ENCODE measurements at places on chromosomes 1 and 21.

DNA sequence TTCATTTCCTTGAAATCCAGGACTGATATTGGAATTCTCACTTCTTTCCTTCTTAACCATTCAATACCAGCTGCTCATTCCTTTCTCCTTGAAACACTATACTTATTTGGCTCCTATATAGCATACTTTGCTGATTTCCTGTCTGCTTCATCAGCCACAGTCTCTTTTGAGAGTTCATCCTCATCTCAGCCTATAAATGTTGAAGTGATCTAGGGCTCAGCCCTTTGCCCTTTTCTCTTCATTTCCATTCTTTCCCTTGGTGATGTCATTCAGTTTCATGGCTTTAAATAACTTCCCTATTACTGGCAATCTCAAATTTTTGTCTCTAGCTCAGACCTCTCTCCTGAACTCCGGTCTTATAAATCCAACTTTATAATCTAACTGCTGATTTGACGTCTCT lies 24.1 kb upstream of the RABGAP1L start:
- no peak for DNase-seq

- no peak for DNase-seq
These were observed 37.3 kb upstream of the ASB17 start for GRCh38 chr1:75969550-75969949.

GRCh38 chr1:8182034-8182761 lies 135.7 kb upstream of the SLC45A1 start:
- no peak for DNase-seq

DNA sequence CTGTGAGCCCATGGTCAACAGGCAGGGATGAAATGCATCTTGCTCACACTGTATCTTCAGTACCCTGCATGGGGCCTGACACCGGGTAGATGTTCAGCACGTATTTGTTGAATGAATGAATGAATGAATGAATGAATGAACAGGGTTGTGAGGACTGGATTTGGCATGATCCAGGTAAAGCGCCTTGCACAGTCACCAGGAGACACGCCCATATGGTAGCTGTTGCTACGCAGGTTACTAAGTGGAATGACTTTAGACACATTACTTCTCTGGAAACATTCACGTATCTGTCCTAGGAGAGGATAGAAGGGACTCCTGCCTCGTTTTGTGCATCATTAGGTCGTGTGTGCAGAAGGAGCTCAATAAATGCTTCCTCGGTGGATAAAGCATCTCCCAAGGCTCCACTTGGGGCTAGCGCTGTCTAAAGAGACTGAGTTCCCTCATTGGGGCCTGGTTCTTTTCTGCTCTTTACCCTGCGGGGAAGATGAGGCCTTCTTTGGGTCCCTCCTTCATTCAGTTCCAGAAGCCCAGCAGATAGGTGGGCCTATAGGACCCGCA lies 54.2 kb downstream of the NDUFS5 start:
- no peak for DNase-seq

- no peak for DNase-seq
These were observed 25.1 kb upstream of the B3GALT2 start for GRCh38 chr1:193211539-193211938.

- no peak for DNase-seq
These were observed 30.0 kb upstream of the RGS4 start for GRCh38 chr1:163038928-163039706.

DNA sequence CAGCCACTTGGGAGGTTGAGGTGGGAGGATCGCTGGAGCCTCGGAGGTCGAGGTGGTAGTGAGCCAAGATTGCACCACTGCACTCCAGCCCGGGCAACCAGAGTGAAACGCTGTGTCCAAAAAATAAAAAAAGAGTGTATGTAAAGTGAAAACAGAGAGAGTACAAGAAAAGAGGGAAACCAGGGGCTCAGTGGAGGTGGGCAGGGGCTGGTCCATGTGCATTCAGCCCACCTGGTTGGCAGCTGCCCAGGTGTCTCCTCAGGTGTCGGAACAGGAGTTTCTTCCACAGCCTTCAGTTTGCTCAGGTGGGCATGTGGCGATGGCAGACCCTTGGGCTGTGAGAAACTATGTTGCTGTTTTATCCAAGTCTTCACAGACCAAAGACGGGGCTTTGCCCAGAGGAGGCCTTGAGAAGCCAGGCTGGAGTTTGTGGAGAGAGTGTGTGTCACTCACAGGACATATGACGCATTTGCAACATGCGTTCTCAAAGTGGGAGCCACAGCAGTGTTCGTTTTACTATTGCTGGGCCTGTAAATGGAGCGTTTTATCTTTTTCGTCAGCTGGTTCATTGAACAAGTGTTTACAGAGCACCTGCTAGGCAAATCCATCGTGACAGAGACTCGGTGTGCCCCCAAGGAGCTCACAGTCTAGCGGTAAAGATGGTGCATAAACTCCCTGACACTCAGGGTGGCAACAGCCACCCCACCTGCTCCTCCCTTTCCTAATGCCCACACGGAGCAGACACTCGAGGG lies 22.4 kb upstream of the SAMD11 start:
- DNase-seq, result no peak

DNA sequence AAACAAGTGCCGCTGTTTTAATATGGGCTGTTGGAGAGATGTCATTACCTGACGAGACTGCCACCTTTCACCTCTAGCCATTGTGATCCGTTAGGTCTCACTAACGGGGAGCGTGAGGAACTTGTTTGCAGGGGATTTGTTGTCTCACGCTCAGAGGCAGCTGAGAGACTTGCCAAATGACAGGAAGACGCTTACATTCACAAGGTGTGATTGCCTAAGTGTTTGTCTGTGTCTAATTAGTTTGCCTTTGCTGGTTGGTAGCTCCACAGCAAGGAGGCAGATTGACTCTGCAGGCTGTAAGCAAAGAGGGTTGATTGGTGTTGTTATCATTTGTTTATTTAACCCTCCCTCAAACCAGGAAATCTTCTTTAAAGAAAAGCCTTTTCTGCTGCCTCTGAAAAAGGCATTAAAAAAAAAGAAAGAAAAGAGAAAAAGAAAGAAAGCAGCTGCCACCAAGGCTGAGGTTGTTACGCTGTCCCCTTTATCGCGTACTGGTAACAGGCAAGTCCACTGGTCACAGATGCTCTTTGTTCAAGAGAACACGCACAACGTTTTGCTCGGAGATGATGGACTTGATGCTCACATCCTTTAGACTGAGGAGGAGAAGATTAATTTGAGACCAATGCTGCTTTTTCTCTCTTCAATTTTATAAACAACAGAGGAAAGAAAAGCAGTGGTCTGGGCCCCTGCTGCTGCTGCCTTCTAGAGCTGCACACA lies 203.9 kb downstream of the ZNF326 start:
- no peak for DNase-seq

DNA sequence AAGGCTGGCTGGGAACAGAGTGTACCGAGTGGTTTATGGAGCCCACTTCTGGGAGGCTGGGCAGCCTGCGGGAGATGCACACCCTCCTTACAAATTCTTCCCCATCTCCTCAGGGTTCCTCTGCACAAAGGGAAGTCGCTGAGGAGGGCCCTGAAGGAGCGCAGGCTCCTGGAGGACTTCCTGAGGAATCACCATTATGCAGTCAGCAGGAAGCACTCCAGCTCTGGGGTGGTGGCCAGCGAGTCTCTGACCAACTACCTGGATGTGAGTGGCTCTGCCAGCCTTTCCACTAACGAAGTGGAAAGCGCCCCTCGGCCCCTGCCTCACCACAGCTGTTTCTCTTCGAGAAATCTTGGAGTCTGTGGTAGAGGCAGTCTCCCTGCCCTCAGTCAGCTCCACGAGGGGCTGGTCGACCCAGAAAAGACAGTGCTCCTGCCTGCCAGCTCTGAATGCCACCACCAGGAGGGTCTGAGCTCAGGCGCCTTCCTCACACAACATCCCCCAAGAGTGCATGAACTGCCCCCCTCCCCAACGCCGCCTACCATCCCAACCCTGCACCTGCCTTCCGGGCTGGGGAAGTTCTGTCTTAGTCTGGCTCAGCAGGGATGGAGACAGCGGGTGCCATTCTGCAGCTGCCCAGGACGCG lies 31.8 kb downstream of the PROK1 start:
- DNase-seq, result no peak

- DNase-seq, result no peak
These were observed 78.1 kb downstream of the KCNJ15 start for GRCh38 chr21:38334866-38335265.

DNA sequence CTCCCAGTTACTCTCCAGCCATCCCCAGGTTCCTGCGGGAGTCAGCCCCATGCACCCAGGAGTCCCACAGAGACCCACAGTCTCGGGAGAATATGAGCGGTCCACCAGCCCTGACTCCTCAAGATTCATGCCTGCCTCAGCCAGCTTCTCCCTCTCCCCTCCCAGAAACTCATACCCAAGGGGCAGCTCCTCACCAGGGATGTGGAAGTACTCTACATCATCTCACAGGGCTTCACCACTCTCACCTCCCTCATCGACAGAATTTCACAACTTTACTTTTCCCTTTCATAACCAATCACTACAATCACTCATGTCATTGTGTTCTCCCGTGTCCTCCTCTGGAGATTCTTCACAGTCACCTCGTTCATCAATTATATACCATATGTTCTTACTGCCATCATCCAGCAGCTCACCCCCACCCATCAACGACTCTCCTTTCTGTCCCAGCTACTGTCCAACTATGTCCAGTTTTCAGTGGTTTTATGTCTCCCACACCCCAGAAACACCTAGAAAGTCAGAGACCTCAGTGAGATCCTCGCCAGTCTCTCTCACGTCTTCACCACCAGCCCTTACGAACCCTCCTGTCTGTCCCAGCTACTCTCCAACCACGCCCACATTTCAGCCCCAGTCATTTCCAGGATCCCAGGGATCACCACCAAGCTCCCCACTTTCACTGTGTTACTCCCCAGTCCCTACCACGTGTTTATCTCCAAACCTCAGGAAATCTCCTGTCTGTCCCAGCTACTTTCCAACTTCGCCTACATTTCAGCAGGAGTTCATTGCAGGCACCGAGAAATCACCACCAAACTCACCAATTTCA lies 1530.1 kb upstream of the TPTE start:
- DNase-seq, result no peak

GRCh38 chr1:206079135-206079534 lies 26.2 kb downstream of the RHEX start:
- DNase-seq, result no peak

DNA sequence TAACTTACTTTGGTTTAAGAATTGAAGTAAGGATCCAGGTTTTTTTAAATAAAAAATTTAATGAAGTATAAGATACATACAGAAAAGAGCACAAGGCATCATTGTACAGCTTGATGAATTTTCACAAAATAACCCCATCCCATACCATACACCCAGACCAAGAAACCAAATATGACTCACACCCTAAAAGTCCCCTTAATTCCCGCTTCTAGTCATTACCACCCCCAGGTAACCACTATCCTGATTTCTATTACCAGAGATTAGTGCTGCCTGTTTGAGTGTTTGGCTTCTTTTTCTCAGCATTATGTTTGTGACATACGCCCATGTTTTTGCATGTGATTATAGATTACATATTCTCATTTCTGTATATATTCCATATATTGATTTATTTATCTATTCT lies 98.5 kb upstream of the HIVEP3 start:
- no peak for DNase-seq

DNA sequence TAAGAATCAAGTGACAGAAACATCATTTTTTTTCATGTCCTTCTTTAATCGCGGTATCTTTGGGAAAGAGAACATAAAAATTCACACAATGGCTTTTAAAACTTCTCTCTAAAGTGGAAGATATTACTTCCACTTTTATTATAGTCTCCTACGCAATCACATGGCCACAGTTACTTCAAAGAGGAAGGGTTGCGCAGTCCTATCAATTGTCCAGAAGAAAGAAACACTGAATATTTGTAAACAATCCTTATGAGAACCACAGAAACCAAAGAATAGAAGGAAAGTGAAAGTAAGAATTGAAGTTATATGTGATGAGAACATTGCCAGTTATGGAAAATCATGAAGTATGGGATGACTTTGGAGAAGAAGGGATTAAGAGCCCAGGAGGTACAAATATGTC lies 32.6 kb downstream of the CFH start:
- DNase-seq, result no peak

DNA sequence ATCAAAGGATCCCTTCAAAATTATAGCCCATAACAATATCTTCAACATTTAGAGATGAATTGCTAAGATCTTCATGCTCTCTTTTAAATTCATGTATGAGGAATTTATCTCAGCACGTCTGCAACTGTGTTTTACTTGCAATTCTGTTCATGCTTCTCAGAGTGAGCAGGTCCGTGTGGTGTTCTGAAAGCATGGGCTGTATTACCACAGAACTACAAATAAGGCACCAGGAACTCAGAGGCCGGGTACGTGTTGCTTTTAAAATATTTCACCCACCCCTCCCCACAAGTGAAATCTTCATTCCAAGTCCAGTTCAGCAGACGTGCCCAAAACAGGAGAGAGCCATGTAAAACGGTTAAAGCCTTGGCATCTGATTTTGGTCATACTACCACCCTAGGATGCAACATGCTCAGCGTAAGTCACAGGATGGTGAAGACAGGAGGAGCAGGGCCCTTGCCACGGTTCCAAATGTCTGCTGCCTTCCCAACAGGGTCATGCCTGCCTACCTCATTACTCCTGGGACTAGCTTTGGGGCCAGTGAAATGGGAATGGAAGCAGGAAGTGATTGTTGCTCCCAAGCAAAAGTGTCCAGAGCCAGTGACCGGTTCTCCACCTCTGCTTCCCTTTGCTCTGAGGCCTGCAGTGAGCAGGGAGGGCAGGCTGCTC lies 133.7 kb downstream of the PTPN14 start:
- no peak for DNase-seq

DNA sequence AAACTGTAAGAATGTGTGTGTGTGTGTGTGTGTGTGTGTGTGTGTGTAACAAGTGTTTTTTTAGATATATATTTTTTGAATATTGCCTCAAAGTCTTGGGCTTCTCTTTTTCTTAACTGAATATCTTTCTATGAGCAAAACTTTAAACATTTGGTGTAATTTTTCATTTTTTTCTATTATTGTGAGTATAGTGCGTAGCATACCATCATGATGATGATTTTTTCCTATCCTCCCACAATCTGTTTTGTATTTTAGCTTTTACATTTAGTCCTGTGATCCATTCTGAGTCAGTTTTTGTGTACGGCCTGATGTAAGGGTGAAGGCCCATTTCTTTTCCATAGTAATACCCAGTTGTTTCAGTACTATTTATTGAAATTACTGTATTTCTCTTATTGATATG lies 680.6 kb downstream of the TTLL7 start:
- no peak for DNase-seq

GRCh38 chr1:160291248-160292220 lies 6.6 kb upstream of the PEX19 start:
- no peak for DNase-seq

DNA sequence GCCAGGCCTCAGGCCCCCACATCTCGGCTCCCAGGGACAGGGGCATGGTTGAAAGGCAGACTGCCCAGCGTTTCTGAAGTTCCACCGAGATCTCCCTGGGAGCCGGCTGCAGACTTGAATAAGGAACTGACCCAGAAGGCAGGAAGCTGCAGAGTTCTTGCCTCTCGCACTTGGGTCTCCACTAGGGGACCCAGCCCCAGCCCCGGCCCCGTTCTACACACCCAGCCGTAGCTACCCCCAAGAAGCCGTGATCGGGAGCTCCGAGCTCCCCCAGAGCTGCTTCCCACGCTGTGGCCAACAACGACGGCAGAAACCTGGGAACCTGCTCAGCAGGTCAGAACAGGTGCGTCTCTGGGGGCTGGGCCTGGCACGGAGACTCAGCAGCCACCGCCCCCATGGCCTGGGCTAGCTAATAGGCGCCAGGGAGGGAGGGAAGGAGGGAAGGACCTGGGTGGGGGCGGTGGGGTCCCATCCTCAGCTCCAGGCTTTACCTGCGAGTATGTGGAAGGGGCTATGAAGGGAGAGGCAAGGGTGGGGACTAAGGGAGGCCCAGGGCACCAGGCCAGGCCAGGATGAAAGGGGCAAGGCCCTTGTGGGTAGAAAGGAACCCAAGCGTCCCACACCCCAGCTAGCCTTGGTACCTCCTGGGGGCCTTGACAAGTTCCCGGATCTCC lies at the start of gene NECTIN4:
TSS of gene NECTIN4 (minus strand) at position 308 of the 674 bp plus-strand sequence. CDS start at position 46, 262 bp downstream.
- no peak for DNase-seq

GRCh38 chr1:12019858-12020509 lies 686 bp downstream of the MIIP start:
- DNase-seq, result no peak
